ENCODE measurements at places on chromosomes 1 and 21. TPM values are rescaled to one million over a fixed set of nuclear protein-coding genes. Genes with fewer than 3 reads are reported as not detected.

Gene TNFRSF18
- polyA plus RNA-seq, result not detected

Gene NCAM2
- 0.83 TPM for polyA plus RNA-seq

- DNase-seq, result no peak
These were observed 44.1 kb upstream of the GLIS1 start for GRCh38 chr1:53783056-53783455.

DNA sequence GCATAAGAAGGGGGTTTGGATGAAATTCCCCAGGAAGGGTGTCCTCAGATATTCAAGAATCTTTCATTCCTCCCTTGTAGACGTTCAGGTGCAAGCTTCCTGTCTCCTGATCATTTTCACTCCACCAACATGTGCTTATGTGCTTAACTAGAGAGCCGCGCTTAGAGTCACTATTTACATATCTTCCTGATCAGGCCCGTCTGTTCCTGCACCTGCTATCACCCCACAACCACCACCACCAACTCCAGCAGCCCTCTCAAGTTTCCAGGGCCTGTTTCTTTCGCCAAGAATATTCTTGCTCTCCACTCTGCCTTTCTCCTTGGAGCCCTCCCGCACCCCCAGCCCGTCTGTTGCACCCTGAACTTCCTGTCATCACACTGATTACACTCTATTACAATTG lies 113.4 kb downstream of the SPSB1 start:
- DNase-seq, result no peak

Gene MPL
- polyA plus RNA-seq, result not detected

DNA sequence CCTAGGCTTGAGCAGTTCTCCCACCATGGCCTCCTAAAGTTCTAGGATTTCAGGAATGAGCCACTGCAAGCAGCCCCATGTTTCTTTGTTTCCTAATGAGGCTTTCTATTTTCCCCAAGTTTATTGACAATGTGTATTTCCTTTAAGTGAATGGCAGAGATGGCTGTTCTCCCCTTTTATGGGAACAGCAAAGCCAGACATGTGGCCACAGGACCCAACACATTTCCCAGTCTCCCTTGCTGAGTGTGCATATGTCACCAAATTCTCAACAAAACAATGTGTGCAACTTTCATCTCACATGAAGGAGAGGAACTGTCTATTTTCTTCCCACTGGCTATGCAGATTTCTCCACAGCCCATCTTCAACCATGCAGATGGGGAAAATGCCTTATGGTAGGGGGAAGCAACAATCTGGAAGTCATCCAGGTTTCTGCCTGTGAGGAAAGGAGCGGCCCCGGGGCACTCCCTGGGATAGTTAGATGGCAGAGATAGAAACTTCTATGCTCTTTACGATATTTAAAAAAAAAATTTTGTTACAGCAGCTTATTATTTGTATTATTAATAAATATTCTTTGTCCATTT lies 28.6 kb upstream of the MAP10 start:
- DNase-seq, result no peak

Gene GABRD
- polyA plus RNA-seq, result not detected

GRCh38 chr1:239951511-239952140 lies 140.1 kb upstream of the FMN2 start:
- no peak for DNase-seq

Gene LEFTY2
- polyA plus RNA-seq, result not detected

DNA sequence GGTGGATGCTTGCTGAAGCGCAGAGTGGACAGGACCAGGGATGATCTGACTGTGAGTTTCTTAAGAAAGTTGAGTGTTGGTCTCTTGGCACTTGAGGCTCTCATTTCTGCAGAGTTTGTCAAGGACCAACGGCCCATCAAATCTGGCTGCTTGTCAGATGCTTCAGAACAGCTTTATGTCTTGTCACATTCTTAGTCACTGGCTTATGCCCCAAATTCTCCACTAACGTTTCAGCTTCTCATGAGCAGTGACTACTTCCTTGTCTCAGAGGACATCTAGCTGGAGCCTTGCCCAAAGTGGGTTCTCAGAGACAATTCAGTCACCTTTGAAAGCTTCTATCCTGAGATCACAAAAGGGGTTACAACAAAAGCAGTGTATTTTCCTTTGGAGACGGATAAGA lies 92.3 kb downstream of the ST6GALNAC5 start:
- DNase-seq, result no peak

DNA sequence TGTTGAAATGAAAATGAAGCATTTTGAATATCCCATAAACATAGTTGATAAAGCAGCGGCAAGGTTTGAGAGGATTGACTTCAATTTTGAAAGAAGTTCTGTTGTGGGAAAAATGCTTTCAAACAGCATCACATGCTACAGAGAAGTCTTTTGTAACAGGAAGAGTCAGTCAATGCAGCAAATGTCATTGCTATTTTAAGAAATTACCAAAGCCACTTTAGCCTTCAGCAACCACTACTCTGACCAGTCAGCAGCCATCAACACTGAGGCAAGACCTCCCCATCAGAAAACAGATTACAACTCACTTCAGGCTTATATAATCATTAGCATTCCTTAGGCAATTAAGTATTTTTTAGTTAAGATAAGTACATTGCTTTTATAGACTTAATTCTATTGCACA lies 33.8 kb upstream of the FCRL3 start:
- DNase-seq, result no peak

DNA sequence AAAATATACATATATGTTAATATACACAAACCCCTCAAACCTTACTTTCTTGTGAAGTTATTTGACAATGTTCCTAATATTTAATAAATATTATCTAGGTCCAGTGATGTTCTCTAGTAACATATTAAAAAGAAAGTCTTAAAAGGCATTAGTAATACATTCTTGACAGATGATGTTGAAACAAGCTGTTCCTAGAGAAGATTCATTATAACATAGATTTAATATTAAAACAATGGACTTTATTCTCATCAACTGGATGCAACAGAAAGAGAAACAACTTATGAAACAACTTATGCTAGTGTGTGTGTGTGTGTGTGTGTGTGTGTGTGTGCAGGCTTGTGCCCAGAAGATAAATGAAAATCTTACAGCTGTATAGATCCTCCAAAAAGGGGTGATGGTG lies 68.5 kb upstream of the PLXNA2 start:
- DNase-seq, result no peak

Gene PTPRU
- 12.8 TPM for polyA plus RNA-seq

GRCh38 chr1:115833856-115834255 lies 7.1 kb downstream of the NHLH2 start:
- DNase-seq, result no peak

Gene APP
- polyA plus RNA-seq, result 778 TPM

Gene NHLH1
- polyA plus RNA-seq, result 0.20 TPM

DNA sequence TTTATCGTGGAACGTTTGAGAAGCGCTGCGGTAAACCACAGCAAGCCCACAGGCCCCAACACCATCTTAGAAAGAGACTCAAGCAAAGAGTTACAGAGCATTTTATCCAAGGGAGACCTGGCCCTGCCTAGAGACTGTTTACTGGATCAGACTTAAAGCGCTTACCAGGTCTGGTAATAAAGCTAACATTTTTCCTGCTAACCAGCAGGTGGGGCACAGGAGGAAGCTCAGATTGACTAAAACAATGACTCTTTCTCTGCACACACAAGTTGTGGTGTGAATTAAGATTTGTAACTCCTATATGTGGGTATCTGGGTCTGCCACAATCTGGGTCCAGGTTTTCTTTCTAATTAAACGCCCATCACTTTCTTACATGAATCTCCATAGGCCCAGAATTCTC lies 136.5 kb upstream of the ETS2 start:
- no peak for DNase-seq

DNA sequence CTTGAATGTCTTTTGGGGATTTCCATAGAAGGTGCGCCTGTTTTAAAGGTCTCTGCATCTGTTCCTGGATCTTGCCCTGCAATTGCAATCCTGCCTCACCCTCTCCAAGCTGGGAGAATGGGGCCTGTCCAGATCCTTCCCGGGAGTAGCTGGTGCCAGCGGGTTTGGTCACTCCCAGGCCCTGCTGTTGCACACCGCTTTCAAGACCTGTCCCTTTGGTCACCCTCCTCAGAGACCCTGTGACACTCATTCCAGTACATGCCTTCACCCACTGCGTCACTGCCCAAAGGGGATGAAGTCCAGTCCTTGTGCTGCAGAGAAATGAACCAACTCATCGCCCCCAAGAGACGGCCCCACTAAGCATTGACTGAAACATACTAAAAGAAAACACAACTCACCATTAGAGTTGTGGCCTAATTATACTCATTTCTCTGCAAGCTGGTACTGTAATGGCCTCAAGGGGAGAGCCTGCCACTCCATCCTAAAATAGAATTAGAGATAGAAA lies 1.9 kb upstream of the IRF2BP2 start:
- DNase-seq, result no peak
